GM12865 (cell line): ENCODE measurements at places on chromosomes 12 and 14.

DNA sequence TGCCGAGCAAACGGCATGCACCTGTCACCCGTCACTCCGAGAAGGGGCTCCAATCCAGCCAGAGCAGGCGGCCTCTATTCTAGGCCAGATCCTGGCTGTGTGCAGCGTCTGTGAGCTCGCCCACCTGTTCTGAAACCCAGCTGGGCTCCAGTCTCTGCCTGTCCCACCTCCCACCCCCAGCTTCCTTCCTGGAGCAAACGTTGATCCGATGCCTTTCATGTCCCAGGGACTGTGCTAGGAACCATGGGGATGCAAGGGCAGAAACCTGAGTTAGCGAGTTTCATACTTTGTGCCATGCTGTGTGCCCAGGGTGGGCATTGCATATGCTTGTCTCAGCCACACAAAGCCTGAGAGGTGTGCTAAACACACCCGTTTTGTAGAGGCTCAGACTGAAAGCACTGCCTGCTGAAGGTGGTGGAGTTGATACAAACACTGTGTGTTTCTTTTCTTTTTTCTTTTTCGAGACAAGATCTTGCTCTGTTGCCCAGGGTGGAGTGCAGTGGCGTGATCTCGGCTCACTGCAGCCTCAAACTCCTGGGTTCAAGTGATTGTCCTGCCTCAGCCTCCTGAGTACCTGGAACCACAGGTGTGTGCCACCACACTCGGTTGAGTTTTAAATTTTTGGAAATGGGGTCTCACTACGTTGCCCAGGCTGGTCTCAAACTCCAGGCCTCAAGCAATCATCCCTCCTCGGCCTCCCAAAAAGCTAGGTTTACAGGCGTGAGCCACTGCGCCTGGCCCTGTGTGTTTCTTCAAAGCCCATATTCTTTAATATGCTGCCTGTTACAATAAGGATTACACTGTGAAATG lies 84.1 kb upstream of the MED13L start:
- peak; percentile 64 for DNase-seq

DNA sequence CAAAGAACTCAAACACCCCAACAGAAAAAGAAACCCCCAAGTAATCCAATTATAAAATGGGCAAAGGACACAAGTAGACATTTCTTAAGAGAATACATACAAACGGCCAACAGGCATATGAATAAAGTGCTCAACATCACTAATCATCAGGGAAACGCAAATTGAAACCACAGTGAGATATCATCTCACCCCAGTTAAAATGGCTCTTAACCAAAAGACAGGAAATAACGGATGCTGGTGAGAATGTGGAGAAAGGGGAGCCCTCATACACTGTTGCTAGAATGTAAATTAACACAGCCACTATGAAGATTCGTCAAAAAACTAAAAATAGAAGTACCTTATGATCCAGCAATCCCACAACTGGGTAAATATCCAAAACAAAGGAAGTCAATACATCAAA lies 52.4 kb downstream of the CLMN start:
- DNase-seq = peak; percentile 21

GRCh38 chr14:49636866-49637265 lies 1.8 kb upstream of the DNAAF2 start:
- DNase-seq = no peak

DNA sequence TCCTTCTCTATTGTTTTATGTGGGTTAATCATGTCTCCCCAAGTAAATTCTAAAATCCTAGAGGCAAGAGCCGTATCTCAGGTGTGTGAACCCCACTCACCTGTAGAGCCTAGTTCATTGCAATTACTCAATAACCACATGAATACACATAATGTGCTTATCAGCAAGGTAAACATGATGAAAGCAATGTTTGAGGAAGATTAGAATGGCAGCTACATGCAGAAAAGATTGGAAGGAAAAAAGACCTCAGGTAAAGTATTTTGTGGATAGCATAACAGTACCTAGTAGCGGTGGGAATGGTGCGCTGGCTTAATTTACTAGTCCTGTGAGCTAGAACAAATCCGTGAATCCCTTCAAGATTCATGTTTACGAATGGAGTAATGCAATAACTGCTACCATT lies 5.3 kb upstream of the KRAS start:
- DNase-seq = no peak

GRCh38 chr14:88181072-88181471 lies 142.0 kb downstream of the KCNK10 start:
- peak; percentile 28 for DNase-seq

GRCh38 chr12:49627752-49628360 lies 4.5 kb downstream of the PRPF40B start:
- DNase-seq = no peak

- DNase-seq = no peak
These were observed 670 bp downstream of the CCNB1IP1 start for GRCh38 chr14:20332431-20332787.

- no peak for DNase-seq
These were observed 39.4 kb upstream of the ANO4 start for GRCh38 chr12:100755186-100755585.

DNA sequence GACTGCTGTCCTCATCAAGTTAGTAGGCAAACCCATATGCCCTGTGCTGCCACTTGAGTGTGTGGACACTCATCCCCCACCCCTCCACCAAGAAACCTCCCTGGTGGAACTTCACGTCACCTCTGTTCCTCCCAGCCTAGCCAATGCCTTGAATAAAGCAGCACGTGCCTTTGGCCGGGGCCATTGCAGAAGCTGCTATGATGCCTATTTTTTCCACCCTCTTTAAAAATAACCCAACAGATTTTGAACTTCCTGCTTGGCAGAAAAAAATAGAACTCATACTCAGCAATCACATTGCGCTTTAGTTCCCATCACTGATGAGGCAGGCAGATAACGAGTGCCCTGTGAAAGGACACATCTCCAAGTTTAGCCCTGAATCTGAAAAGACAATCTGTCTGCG lies 23.1 kb upstream of the PWP1 start:
- no peak for DNase-seq

DNA sequence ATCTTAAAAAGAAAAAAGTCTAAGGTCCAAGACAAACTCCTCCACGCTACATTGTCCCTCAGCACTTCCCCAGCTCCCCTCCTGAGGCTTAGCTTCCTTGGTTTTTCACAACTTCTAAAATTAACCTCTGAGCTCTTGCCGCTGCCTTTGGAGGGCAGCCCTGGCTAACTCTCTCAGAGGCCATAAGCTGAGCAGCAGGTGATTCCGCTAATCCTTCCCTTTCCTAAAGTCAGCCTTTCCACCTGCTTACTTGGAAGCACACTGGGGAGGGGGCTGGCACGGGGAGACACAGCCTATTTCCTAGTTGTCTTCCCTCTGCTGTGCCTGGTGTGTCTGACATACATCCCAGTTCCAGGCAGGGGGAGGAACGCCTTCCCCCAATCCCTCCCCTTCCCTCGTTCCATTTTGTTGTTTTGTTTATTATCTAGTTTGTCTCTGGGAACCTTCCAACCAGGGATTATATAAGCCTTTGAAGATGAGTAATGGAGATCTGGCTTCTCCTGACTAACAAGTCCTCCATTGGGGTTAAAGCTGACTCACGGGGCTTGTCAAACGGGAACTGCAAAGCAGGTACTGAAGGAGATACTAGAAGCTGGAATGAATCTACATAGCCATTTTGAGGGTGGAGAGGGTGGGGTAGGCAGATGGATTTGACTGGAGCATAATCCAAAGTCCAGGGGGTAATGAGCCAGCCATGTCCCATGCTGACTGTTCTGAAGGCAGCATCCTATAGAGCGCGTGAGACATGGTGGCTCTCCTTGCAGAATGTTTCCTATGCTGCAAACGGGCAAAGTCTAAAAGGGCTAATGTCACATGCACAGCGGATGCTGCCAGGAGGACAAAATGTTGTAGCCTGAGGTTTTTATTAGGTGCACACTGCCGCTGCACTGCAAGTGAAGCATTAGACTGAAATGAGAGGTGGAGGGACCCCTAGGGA lies 230.8 kb downstream of the FOXN3 start:
- no peak for DNase-seq

DNA sequence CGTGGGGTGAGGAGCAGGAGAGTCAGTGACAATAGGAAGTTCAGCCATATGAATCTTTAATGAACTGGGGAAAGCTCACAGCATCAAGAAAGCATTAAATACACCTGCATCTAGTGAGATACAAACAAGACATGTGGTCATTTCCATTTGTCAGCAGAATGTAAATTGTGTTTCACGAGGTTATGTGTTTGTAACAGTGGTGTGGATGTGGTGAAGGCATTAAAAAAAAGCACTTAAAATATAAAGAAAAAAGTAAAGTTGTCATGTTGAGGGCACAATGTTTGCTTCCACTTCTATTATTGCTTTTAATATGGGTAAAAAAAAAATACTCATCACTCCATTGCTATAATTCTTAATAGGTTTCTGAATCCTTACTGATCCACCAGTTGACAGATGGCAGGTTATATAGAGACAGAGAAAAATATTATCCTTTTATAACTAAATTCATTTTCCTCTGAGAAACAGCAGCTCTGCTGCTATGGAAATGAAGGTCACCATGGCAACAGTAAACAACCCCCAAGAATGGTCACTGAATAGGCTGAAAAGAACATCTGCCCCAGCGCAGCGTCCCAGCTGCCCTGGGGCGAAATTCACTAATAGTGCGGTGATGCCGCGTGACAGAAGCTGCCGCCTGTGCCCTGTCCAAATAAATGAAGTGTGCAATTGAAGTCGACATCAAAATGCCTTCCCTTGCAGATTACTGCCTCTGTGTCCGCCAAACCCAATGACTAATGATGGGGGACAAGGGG lies 226.1 kb downstream of the FOXN3 start:
- DNase-seq = no peak

DNA sequence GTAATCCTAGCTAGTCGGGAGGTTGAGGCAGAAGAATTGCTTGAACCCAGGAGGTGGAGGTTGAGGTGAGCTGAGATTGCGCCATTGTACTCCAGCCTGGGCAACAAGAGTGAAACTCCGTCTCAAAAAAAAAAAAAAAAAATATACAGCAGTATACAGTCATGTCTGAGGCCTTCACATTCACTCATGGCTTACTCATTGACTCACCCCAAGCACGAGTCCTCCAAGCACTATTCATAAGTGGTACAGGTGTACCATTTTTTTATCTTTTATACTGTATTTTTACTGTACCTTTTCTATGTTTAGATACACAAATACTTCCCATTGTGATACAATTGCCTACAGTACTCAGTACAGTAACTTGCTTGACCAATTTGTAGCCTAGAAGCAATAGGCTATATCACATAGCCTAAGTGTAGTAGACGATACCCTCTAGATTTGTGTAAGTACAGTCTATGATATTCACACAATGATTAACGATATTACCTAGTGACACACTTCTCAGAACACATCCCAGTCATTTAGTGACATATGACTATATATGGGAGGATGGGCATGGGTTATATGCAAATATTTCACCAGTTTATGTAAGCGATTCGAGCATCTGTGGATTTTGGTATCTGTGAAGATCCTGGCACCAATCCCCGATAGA lies 12.2 kb downstream of the LLPH start:
- DNase-seq = no peak

DNA sequence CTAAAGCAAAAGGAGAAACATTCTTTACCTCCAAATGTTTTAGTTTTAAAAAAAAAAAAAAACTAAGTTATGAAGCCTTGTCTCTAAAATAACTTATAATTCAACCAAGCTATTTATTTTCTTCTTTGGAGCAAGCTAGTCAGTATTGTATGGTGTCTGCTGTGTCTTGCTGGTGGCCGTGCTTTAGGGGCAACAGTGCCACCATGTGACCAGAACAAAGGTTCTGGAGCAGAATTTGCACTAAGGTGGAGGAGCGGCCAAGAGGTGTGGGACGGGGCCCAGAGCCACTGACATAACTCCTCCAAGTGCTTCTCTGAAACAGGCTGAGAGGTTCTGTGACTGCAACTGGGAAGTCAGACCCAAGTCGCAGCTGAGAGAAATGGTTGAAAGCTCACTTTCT lies 4.5 kb downstream of the FICD start:
- DNase-seq = peak; percentile 39

DNA sequence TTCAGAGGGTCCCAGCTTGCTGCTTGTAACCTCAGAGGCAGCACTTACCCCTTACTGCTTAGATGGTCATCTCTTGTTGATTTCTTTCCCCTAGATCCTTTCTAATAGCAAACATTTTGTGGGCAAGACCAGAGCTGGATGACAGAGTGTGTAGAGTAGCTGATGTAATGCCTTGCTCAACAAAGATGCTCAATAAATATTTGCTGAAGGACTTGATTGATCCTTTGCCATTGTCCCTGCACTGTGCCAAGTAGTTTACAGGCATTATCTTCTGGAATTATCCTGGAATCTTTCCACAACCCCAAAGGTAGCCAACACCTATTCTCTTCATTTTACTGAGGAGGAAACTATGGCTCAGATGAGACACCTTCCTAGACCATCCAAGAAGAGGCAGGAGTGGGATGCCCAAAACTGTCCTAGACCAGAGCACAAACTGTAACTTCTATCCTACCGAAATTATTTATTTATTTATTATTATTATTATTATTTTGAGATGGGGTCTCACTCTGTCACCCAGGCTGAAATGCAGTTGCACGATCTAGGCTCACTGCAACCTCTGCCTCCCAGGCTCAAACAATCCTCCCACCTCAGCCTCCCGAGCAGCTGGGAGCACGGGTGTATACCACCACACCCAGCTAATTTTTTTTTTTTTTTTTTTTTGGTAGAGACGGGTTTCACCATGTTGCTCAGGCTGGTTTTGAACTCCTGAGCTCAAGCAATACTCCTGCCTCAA lies 1.4 kb downstream of the MMAB start:
- no peak for DNase-seq

DNA sequence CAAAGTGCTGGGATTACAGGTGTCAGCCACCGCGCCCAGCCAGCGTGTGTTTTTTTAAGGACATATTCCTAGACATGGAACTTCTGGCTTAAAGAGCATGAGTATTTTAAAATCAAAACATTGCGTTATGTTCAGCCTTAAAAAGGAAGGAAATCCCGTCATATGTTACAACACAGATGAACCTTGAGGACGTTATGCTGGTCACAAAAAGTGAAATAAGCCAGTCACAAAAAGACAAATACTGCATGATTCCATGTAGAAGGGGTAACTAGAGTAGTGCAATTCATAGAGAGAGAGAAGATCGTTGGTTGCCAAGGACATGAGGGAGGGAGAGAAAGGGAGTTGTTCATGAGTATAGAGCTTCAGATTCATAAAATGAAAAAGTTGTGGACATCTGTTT lies 53.9 kb downstream of the ACACB start:
- DNase-seq = no peak

GRCh38 chr12:39145175-39145999 lies 240.0 kb upstream of the CPNE8 start:
- DNase-seq = no peak

GRCh38 chr14:72810201-72810600 lies 83.7 kb downstream of the DPF3 start:
- DNase-seq = no peak

- DNase-seq = no peak
These were observed 20.1 kb upstream of the RIN3 start for GRCh38 chr14:92493492-92493891.

- DNase-seq = no peak
These were observed 7.3 kb downstream of the SPRYD3 start for GRCh38 chr12:53071591-53072551.

GRCh38 chr12:53184828-53185227 lies 4.1 kb upstream of the CSAD start:
- DNase-seq = no peak

GRCh38 chr14:64715146-64715627 lies 11.0 kb downstream of the PLEKHG3 start:
- no peak for DNase-seq
